ENCODE measurements at places on chromosomes 13 and 19.

DNA sequence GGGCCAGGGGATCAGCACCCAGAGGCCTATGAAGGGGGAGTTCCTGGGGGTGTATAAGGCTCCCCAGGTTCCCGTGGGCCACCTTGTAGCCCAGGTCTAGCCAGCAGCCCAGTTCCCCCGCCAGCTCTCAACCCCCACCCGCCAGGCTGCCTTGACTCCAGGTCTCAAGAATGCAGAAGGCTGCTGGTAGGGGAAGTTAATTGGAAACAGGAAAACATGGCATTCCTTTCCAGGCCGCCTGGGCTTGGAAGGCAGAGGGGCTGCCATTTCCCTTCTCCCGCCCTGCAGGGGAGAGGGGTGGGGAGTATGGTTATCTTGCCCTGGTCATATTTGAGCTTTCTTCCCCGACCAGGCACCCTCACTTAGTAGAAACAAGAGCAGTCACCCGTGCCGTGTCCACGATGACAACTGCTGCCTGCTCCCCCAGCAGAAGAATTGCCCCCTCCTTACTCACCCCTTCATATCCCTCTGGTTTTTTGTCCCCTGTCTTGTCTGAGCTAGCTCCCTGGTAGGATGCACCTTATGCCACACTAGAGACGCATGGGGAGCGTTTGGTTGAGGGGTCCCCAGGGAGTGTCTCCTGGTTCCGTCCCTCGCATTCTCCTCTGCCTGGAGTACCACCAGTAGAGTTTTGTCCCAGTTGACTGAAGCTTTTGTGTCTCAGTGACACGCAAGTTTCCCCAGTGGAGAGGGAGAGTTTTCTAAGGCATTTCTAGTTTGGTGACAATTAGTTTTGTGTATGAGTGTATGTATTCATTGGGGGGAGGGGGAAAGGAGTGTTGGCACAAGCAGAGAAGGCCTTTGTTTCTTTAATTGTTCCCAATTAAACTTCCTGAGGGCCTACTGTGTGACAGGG lies 4.5 kb downstream of the BICRA start:
- no peak for DNase-seq

GRCh38 chr19:32864318-32865007 lies 5.1 kb downstream of the SLC7A9 start:
- no peak for DNase-seq

- no peak for DNase-seq
These were observed 7.1 kb downstream of the ATP11A start for GRCh38 chr13:112696869-112697465.

DNA sequence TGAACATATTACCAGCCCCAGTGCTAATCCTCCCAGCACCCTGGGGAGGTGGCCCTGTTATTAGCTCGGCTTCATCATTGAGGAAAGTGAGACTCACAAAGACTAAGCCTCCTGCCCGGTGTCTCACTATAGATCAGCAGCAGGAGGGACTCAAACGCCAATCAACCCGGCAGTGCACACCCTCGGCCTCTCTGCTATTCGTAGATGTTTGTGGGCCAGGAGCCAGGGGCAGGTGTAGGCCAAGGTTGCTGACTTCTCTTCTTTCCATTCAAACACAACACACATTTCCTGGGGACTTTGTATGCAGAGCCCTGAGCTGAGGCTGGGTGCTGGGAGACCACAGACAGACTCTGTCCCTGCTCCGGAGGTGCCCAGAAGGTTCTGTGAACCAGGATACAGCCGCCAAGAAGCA lies 9.4 kb upstream of the SBK3 start:
- DNase-seq = no peak

DNA sequence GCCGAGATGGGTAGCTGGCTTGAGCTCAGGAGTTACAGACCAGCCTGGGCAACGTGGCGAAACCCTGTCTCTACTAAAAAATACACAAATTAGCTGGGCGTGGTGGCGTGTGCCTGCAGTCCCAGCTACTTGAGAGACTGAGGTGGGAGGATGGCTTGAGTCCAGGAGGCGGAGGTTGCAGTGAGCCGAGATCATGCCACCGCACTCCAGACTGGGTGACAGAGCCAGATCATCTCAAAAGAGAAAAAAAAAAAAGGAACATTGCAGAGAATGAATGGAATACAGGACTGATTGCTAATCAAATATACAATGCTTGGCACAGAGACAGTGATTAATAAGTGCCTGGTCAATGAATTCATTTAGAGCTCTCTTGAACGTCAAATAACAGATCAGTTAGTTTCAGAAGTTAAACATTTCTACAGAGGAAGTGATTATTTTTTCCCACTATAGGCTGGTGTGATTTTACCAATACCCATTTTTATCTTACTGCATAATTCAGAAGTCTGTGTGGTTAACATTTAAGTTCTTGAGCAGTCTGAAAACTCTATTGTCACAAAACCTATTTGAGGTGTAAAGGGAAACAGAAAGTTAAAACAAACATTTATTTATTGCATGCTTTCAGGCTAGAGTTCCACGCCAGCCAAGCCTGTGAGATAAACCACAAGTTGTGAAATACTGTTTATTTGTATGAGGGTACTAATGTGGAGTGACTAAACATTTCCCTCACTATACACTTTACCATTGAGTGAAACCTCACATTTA lies 7.7 kb upstream of the TBC1D4 start:
- DNase-seq = no peak

DNA sequence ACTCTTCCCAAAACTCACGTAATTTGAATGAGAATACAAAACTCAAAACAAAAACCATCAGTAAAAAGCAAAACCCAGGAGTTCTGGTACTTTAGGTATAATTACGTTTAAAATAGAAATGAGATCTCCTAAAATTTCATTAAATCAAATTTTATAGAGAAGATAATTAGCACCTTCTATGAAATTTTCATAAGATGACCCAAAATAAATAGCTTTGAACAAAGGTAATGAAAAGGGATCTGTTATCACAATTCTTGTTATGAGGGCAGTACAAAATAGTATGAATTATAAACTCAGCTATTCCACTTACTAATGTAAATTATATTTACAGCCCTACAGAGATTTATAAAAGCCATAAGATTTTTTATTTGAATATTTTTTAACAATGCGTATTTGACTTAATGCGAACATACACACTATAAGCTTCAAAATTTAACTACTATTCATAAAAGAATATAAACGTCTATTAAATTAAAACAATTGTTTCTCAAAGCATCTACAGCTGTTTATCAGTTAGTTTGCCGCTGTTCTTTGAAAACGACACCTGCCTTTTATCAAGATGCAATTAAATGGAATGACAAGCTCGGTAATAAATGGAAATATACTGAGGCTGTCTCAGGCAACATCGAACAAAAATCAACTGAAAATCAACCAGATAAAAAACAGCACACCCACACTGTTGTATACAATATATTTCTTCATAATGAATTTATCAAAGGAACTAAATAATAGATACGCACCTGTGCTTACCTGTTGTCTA lies 63.8 kb downstream of the KCNRG start:
- no peak for DNase-seq

- DNase-seq = no peak
These were observed 387.1 kb upstream of the SGCG start for GRCh38 chr13:22793598-22794134.

GRCh38 chr13:72383646-72384045 lies 343.8 kb downstream of the MZT1 start:
- no peak for DNase-seq

DNA sequence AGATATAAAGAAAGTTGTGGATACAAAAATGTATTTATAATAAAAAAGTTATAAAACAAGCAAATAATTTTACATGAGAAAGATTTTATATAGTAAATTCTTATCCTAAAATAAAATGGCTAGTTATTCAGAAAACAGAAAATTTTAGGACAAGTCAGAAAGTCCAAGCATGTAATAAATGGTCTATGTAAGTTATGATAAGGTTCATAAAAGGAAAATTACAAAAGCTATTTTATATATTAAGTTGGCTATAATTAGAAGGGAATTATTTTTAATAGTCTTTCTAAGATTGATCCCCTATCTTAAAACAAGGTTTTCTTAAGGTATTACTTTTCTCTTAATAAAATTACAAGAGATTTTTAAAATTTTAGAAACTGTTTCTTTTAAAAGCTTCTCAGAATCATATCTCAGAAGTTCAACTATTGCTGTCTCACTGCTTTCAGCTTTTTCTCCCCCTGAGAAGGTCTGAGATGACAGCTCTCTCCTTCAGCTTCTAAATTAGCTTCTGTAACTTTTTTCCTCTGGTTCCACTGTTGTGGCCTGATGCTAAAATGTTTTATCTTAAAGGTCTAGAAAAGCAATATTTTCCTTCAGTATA lies 8.7 kb downstream of the CCDC169 start:
- no peak for DNase-seq

GRCh38 chr13:91778123-91778522 lies 379.7 kb downstream of the GPC5 start:
- DNase-seq = no peak

GRCh38 chr13:56066321-56066720 lies 1074.4 kb upstream of the PRR20A start:
- DNase-seq = no peak

DNA sequence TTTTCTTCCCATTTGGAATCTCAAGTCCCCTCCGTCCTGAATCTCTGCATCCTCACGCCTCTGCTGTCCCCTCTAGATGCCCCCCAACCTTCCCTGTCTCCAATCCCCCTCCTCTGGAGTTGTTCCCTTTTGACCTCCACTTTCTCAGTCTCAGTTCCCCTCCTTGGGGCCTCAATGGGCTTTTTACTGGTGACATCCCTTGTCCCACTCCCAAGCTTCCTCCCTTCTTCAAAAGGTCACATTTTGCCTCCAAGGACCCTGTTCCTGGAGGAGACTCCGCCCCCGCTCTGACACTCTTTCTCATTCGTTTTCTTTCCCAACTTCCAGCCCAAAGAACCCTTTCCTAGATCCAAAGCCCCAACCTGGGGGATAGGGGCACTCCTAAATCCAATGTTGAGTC lies 1.0 kb downstream of the AP2S1 start:
- no peak for DNase-seq

GRCh38 chr13:28251466-28251865 lies 113.1 kb downstream of the PAN3 start:
- DNase-seq = no peak

- no peak for DNase-seq
These were observed 3.1 kb downstream of the SLC25A15 start for GRCh38 chr13:40792284-40793051.

DNA sequence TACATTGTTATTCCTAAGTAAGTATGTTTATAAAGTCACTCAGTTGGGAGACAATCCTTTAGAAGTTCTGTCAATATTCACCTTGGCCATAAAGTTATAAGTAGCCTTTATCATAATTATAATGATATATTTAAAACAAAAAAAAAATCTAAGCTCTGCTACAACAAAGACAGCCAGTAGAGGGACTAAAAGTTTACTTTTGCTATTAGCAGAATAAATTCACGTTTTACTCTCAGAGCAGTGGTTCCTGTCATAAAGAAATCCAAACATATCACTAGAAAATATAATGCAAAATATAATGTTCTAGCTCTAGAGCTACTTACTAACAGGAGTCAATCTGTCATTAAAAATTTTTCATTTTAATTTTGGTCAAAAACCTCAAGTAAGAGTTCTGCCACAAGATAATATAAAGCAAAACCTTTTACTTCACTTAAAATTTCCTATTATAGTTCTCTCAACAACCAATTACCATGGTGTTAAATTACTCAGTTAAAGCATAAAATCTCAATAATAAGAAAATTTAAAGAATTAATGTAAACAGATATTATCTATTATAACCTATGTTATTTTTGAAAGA lies 17.7 kb downstream of the INTS6 start:
- DNase-seq = no peak
